ENCODE measurements at places on chromosomes 12 and 14. TPM values are rescaled to one million over a fixed set of nuclear protein-coding genes. Genes with fewer than 3 reads are reported as not detected.

The TPPP2 gene
- not detected for total RNA-seq

The RIMBP2 gene
- not detected for total RNA-seq

The FAM90A1 gene
- not detected for total RNA-seq

The ANKRD33 gene
- not detected for total RNA-seq

The MANSC1 gene
- 1.5 TPM for total RNA-seq

The MIA2 gene
- 27.1 TPM for total RNA-seq

The AEBP2 gene
- 44.8 TPM for total RNA-seq

DNA sequence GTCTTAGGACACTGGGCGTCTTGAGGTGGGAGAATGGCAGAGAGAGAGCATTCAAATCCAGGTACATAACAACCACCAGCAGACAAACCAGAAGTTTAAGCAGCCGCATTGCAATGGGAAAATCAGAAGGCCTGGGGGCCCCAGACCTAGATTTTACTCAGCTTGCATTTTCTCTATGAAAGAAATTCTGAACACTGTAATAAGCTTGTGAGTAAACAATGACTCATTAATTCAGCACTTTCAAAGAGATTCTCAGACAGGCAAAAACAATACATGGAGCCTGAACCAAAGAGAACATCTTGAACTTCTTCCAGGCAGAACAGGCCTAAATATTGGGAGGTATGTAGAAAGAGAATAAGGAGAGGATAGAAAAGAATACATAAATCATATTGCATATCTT, 69.8 kb upstream of the IFNG-AS1 start:
- no peak overlapping the region for H3K4me3 ChIP-seq
- H3K27me3 ChIP-seq, result peaks cover 4% of the 10 kb centered on the region
- no peak overlapping the region for H3K27ac ChIP-seq
- H3K4me1 ChIP-seq, result peaks cover 16% of the 10 kb centered on the region
- DNase-seq, result no peak
- no peaks in the 10 kb centered on the region for H3K36me3 ChIP-seq

DNA sequence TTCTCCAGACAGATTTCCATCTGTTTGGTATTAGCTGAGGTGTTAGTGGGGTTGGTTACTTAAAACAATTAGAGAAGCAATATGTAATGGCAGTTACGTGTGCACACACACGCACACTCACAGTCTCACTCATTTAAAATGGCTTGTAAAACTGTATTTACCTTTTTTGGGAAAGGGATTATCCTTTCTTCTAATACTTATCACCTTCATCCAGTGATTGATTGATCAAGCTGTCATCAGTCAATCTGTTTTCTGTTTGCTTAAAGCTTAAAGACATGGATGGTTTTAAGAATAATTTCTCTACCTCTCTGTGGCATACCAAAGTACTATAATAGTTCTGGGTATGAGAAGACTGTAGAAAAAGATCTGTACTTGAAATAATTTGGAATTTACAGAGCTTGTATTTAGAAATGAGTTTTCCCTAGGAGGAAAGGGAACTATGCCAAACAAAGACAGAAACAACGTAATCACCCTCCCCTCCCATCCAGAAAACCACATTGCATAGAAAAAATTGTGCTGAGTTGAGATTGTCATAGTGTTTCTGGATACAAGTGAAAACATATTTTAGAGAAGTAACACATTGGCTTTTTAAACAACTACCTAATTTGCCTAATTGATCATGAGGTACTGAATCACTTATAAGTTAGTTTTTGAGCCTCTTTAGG, 455.8 kb downstream of the PCNX1 start:
- H3K27me3 ChIP-seq, result no peaks in the 10 kb centered on the region
- H3K4me1 ChIP-seq, result peaks cover 85% of the 10 kb centered on the region
- H3K27ac ChIP-seq, result peak overlapping the region; percentile 97
- H3K36me3 ChIP-seq, result peaks cover 32% of the 10 kb centered on the region
- DNase-seq, result no peak

DNA sequence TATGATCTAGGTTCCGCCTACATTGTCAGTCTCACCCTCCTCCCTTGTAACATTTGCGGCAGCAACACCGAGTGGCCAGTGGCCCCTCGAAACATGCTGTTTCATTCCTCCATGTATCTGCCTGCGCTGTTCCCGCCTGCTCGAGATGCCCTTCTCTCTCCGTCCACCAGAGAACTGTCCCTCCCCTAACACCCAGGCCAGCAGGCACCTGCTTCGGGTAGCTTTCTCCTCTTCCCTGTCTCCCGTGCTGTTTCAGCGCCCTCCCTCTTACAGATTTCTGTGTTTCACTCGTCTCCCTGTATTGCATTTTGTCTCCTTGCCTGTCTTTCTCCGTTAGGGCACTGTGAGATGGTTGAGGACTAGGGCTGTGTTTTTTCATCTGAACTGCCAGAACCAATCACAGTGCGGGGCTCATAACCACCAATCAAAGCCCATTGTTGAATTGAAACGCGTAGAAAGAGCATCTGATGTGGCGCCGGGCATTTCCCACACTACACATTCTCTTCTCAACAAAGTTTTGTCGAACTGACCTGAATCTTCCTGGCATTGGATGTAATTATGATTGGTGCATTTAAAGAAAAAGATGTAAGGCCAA, 40.9 kb upstream of the ELK3 start:
- H3K36me3 ChIP-seq, result no peaks in the 10 kb centered on the region
- H3K27ac ChIP-seq, result no peak overlapping the region
- H3K4me3 ChIP-seq, result no peak overlapping the region

GRCh38 chr14:95222151-95222631, 64.9 kb upstream of the DICER1 start:
- H3K27ac ChIP-seq, result no peak overlapping the region
- H3K36me3 ChIP-seq, result peaks cover 47% of the 10 kb centered on the region
- H3K27me3 ChIP-seq, result no peaks in the 10 kb centered on the region
- no peak overlapping the region for H3K4me3 ChIP-seq

DNA sequence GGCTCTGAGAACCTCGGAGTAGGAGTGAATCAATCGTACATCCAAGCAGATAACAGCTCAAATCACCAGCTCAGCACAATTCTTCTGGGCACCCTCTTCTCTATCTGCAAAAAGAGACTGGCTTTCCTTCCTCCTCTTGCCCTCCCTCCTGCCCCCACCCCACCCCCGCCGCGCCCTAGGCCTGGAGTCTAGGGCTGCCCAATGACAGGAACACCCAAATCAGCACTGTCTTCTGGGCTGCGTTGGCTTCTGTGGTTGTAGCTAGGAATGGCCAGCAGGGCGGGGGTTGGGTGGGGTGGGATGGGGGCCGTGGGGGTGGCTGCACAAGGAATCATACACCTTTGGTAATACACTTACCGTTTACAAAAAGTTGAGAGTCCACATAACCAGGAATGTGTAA, 28.0 kb upstream of the TMCC3 start:
- H3K27me3 ChIP-seq, result no peaks in the 10 kb centered on the region
- no peak for DNase-seq
- H3K36me3 ChIP-seq, result no peaks in the 10 kb centered on the region
- H3K4me1 ChIP-seq, result peaks cover 57% of the 10 kb centered on the region
- no peak overlapping the region for H3K27ac ChIP-seq

DNA sequence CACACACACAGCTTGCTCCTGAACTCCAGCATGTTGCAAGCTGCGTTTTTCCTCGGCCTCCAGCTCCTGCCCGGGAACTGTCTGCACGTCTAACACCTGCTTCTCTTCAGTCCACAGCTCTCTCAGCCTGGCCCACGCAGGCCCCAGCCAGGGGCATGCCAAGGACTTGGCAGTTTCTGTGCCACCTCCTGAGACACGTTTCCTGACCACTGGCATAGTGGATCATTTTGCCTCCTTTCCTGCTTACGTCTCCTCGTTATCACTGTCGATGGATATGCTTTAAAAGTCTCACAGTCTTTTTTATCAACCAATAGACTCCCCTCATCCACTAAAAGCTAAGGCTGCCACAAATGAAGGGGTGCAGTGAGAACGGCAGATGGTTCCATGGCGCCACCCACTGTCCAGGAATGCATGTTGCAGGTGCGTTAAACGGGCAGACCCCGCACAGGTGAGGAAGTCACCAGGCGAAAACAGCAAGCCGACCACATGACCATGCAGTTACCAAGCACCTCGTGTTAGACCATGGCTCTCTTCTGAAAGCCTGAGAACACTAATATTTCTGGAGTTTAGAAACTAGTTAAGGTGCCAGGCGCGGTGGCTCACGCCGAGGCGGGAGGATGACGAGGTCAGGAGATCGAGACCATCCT, 14.7 kb upstream of the TEAD4 start:
- H3K36me3 ChIP-seq, result peaks cover 13% of the 10 kb centered on the region
- peaks cover 4% of the 10 kb centered on the region for H3K27me3 ChIP-seq
- H3K27ac ChIP-seq, result no peak overlapping the region
- peak; percentile 32 for DNase-seq

DNA sequence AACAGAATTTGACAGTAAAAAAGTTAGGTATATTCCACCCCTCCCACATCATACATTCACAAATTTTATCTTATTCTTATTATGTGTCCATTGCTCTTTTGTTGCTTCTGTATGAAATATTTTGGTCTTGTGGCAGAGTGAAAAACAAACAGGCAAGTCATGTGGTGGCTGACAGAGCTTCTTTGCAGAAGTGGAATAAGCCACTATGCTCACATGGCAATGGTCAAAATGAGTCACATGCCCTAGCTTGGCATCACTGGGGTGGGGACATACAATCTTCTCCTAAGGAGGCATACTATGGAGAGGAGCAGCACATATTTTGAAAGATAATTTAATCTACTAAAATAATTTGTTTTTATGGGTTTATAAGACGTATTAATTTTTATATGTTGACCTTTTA, 27.7 kb upstream of the CMA1 start:
- H3K4me1 ChIP-seq, result no peaks in the 10 kb centered on the region
- no peak for DNase-seq
- no peak overlapping the region for H3K4me3 ChIP-seq
- no peak overlapping the region for H3K27ac ChIP-seq
- H3K27me3 ChIP-seq, result peaks cover 19% of the 10 kb centered on the region

- H3K4me1 ChIP-seq, result no peaks in the 10 kb centered on the region
- H3K36me3 ChIP-seq, result peaks cover 87% of the 10 kb centered on the region
- no peak for DNase-seq
- no peak overlapping the region for H3K4me3 ChIP-seq
- H3K27me3 ChIP-seq, result no peaks in the 10 kb centered on the region
Measured at GRCh38 chr14:49792618-49793017, 24.7 kb downstream of the KLHDC2 start.

DNA sequence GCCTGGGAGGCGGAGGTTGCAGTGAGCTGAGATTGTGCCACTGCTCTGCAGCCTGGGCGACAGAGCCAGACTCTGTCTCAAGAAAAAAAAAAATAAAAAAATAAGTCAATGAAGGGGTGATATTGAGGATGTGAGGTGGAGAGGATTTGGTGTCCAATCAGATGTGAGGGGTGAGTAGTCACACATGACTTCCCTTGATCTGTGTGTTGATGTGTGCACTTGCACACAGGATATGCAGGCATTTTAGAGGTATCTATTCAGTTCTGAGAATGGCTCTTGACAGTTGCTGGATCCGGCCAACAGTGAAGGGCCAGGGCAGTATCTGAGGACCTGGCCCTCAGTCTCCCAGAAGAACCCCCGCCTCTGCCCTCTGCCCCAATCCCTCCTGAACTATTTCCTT, 7.8 kb upstream of the SP7 start:
- no peaks in the 10 kb centered on the region for H3K36me3 ChIP-seq
- H3K4me1 ChIP-seq, result peaks cover 15% of the 10 kb centered on the region
- no peak for DNase-seq
- peak overlapping the region; percentile 67 for H3K4me3 ChIP-seq
- H3K27me3 ChIP-seq, result peaks cover 9% of the 10 kb centered on the region
- H3K27ac ChIP-seq, result no peak overlapping the region

DNA sequence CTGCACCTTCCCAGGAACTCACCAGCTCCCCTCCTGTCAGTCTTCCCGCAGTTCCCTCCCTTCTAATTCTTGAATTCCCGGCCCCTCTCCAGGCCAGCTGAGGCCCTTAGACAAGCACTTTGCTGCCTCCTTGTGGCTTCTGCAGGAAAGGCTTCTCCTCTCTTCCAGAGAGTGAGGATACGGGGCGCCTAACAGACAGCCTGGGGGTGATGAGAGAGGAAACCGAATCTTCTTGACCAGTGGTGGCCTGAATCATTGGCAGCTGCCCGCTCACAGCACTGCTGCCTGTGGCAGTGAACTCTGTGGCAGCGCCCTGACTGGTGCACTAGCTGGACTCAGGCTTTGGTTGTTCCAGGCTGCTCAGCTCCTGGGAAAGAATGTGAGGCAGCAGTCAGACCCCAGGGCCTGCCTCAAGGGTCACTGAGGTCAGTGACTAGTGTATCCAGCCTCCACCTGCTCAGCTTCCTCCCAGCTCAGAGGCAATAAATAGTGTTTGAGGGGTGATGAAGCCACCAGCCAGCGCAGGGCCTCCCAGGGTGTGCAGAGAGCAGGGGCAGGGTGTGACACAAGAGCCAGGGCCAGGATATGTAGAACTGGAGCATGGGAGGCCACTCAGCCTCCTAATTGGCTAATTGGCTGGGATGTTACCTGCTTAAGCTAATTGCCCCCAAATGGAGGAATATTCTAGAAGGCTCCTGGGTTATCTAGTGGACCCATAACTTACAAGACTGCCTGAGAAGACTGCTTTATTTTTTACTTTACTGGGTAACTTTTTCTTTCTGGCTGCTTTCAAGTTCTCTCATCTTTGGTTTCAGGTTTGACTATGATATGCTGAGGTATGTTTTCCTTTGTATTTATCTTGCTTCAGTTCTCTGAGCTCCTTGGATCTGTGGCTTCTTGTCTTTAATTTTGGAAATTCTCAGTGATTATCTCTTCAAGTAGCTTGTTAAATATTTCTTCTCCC, 12.9 kb upstream of the MCRS1 start:
- H3K27ac ChIP-seq, result no peak overlapping the region
- no peak overlapping the region for H3K4me3 ChIP-seq
- peaks cover 38% of the 10 kb centered on the region for H3K36me3 ChIP-seq
- no peaks in the 10 kb centered on the region for H3K27me3 ChIP-seq
- peaks cover 11% of the 10 kb centered on the region for H3K4me1 ChIP-seq

DNA sequence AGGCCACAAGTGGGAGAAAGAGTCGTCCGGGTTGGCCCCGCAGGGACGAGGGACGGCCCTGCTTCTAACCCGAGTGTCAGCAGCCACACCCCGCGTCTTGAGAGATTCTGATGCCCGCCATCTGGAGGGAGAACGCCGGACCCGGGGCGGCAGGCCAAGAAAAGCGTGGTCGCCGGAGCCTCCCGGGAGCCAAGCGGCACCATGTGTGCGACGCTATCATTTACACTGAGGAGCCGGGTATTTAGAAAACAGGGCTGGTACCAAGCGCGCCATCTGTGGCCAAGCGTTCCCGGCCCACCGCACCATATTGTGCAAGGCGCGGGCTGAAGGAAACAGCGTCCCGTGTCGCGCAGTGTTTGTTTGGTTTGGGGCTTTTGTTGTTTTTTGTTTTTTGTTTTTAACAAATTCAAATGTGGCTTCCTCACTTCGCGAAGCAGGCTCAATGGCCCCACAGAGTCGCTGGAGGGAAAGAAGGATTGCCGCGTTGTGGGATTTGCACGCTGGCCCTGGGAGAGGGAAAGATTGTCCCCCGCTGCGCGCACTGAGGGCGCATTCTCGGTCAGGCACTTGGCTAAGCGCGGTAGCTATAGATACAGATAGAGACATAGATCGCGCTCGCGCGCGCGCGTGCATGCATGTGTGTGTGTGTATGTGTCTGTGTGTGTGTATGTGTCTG, 153.8 kb downstream of the BCL11B start:
- DNase-seq, result no peak
- no peak overlapping the region for H3K4me3 ChIP-seq
- peaks cover 2% of the 10 kb centered on the region for H3K27me3 ChIP-seq
- no peak overlapping the region for H3K27ac ChIP-seq

GRCh38 chr12:6667559-6668210, 4.8 kb upstream of the ING4 start:
- H3K36me3 ChIP-seq, result peaks cover 68% of the 10 kb centered on the region
- H3K4me1 ChIP-seq, result peaks cover 12% of the 10 kb centered on the region
- H3K4me3 ChIP-seq, result no peak overlapping the region
- no peak for DNase-seq
- no peaks in the 10 kb centered on the region for H3K27me3 ChIP-seq
